Upper lobe of right lung (tissue), 1 donor: ENCODE measurements at places on chromosomes 7 and 10.

DNA sequence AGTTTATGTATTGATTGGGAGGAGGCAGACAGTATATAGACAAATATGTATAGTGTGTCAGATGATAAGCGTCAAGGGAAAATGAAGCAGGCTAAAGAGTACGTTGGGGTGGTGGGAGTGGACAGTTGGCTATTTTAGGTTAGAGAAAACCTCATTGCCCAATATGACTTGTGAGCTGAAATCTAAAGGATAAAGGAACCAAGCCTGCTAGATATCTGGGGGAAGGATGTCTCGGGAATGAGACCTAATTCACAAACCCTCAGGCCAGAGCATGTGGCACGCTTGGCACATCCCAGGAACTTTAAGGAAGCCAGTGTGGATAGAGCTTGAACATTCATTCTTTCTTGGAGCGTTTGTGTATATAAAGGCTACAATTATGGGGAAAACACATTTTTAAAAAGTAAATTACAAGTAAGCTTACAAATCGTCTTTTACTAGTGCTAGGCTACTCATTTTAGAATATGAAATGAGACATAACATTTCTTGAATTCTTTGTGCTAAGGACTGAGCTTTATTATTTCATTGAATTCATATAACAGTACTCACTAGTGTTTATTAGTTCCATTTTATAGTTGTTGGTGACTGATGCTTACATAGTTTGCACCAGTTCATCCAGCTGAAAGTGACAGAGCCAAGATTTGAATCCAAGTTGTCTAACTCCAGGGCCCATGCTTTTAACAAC, 9.7 kb downstream of the FHIP2A start:
- no peak for DNase-seq

DNA sequence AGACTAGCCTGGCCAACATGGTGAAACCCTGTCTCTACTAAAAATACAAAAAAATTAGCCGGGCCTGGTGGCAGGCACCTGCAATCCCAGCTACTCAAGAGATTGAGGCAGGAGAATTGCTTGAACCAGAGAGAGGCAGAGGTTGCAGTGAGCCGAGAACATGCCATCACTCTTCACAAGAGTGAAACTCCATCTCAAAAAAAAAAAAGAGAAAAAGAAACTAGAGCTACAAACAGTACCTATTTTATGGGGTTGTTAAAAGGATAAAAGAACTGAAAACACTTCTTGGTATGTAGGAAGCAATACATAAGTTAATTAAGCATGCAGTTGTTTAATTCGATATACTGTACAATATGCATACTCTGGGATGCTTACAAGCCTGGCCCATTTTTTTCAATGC, 216.9 kb downstream of the SORCS1 start:
- DNase-seq: no peak

DNA sequence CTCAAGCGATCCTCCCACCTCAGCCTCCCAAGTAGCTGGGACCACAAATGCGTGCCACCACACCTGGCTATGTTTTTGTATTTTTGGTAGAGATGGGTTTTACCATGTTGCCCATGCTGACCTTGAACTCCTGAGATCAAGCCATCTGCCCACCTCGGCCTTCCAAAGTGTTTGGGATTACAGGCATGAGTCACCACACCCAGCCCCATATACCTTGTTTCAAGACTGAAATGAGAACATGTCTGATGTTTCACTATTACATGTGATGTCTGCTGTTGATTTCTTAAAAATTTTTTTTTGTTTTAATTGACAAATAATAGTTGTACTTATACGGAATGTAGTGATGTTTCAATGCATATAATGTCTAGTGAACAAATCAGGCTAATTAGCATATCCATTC, 14.5 kb downstream of the KLHL7 start:
- no peak for DNase-seq

GRCh38 chr7:44754802-44755697, 6.4 kb downstream of the ZMIZ2 start:
- DNase-seq: no peak

- no peak for DNase-seq
Observed at GRCh38 chr10:5428133-5428532, 15.8 kb downstream of the NET1 start.

GRCh38 chr10:58755340-58755610, 242.6 kb downstream of the BICC1 start:
- no peak for DNase-seq

GRCh38 chr7:130112093-130112492, 41.8 kb downstream of the KLHDC10 start:
- no peak for DNase-seq

DNA sequence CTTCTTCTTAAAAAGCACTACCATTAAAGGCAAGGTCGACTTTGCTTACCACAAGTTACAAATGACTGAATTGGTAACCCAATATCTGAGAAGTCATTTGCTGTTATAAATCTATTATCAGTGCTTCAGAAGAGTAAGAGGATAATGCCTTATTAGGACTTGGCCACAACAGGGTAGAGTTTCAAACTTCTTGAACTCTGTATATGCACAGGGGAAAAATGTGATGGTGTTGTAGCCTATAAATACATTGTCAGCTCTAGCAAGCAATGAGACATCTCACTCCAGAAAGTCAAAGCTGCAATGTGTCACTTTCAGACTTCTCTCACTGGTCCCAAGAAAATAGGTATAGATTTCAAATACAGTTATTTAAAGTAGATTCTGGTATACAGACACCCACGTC, 9.3 kb downstream of the TFEC start:
- no peak for DNase-seq

- DNase-seq: peak; percentile 59
Observed at GRCh38 chr7:1818575-1819258, 148.6 kb downstream of the ELFN1 start.
